ENCODE measurements at places on chromosomes 13 and 19.

DNA sequence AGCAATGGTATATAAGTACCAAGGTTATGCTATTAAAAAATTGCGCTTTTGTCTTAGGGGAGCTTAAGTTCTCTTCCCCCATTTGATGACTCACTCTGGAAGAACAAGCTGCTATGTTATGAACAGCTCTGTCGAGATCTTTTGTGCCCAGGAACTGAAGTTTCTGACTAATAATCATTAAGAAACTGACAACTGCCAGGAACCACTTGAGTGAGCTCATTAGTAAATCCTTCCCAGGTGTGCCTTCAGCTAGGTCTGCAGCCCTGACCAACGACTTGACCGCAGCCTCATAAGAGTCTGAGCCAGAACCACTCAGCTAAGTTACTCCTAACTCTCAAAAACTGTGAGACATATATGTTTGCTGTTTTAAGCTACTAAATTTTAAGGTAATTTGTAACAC is 147.8 kb downstream of the SLITRK6 start:
- no peak for DNase-seq

DNA sequence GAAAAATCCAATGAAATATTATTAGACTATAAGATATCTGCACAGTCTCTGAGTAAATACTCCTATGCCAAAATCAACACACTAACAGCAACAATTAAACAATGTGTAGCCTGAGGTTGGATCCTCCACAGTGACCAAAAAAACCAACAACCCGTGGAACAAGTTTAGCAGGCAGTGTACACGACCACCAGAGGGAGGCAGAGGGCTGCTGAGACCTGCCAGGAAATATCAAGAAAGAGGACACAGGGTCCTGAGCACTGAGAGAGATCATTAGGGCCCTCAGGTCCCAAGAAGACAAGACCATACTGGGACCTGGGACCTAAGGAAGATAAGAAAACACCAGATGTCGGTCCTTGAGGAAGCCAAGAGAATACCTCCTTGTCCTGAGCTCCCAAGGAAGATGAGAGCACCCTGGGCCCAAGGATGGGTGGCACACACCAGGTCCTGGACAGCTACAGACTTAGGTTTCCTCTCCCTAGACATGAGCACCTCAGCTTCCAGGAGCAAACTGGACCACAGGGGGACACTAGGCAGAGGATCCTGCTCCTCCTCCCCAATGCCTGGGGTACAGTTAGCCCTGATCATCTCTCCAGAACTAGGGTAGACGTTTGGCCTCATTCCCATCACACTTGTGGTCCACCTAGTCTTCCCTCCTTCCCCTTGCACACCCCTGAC is 822 bp upstream of the ZNF274 start:
- DNase-seq: peak; percentile 86

GRCh38 chr19:42313096-42313839 is at the start of gene TMEM145:
TSS of gene TMEM145 (plus strand) at chr19:42313309. CDS start at chr19:42313377, 68 bp downstream.
- peak; percentile 51 for DNase-seq

DNA sequence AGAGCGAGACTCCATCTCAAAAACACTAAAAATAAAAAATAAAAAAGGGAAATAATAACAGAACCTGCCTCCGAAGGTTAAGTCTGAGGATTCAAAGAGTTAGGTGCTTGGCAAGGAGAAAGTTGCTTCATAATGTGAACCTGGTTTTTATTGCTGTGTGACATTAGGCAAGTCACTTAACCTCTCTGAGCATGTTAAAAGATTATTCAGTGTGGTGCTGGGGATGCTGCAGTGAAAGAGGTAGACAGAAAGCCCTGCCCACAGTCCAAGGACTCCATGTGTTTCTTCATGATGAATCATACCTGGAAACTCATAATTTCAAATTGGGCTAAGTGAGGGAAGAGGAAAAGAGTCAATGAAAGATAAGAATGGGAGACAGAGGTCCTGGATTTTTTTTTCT is 2.4 kb downstream of the IL27RA start:
- no peak for DNase-seq

DNA sequence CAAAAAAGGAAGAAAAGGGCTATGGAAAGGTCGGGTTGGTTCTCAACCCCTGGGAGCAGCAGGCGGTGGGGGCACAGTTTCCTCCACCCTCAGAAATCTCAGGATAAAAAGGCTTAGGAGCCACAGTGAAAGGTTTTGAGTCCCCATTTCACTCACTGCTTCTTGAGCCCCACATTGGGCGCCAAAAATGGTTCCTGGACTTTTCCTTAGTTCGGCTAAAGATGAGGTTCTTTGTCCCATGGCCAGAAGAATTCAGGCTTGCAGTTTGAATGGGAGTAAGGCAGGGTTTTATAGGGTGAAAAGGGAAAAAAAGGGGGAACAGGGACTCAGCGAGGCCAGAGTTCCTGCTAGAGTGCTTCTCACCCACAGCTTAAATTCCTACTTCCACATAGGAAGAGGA is 179.5 kb downstream of the GGACT start:
- no peak for DNase-seq

GRCh38 chr13:75715601-75716523 is 79.7 kb downstream of the LMO7 start:
- DNase-seq: no peak

DNA sequence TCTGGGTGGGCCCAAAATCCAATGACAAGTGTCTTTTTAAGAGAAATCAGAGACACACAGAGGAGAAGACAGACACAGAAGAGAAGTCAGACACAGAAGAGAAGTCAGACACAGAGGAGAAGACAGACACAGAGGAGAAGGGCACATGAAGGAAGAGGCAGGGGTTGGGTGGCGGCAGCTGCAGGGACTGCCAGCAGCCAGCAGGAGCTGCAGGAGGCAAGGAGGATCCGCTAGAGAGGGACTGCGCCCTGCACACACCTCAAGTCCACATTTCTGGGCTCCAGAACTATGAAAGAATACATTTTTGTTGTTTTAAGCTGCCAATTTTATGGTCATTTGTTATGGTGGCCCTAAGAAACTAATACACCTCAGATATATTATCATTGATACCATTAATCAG is 140.6 kb downstream of the ZIC5 start:
- DNase-seq: no peak

- DNase-seq: peak; percentile 73
Observed at GRCh38 chr13:97855570-97856303, 97.7 kb upstream of the IPO5 start.

DNA sequence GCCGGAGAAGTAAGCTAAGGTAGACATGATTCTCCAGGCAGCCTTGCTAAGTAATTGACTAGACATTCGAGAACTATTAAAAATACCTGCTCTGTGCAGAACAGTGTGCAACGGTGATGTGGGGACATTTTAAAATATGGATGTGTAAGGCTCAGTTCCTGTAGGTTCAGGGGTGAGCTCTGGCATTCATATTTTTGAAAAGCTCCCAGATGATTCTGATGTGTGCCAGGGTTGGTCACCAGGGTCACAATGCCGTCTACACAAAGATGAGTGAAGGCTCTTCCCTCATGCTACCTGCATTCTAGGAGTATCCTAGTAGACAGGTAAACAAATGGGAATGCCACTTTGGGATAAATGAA is 702 bp upstream of the EPSTI1 start:
- DNase-seq: no peak

- peak; percentile 17 for DNase-seq
Observed at GRCh38 chr13:19606152-19606551, 27.3 kb upstream of the MPHOSPH8 start.
